ENCODE measurements at places on chromosomes 5 and 9.

GRCh38 chr9:78615372-78615771 is 318.4 kb downstream of the PSAT1 start:
- DNase-seq: no peak

- no peak for DNase-seq
These were observed 120.1 kb upstream of the MTAP start for GRCh38 chr9:21682381-21682780.

- DNase-seq: no peak
These were observed 479.0 kb downstream of the CYLC2 start for GRCh38 chr9:103474156-103474555.

DNA sequence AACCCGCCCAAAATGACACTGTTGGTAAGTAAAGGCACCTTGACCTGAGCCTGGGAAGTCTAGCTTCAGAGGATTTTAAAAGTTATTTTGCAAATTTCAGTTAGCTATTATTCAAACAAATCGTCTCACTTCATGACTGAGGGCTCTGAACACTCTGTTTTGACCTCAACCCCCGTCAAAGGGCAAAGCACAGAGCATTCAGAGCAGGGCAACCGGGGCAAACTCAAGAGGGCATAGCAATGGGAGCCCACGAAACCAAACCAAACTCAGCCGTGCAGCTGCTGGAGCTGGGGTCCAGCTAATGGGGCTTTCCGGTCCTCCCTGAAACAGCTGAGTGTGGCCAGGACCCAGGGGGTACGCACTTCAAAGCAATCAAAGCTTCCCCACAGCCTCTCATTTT is 1.6 kb downstream of the C9 start:
- no peak for DNase-seq

GRCh38 chr5:132411304-132412013 is 41.9 kb downstream of the SLC22A5 start:
- DNase-seq: no peak

GRCh38 chr5:113112435-113112834 is 135.8 kb downstream of the DCP2 start:
- DNase-seq: no peak

GRCh38 chr5:98483301-98483685 is 290.2 kb upstream of the RGMB start:
- no peak for DNase-seq

- no peak for DNase-seq
These were observed 2.3 kb upstream of the IRX2 start for GRCh38 chr5:2753452-2754420.

GRCh38 chr9:130659699-130660248 is 4.6 kb upstream of the PRDM12 start:
- no peak for DNase-seq

GRCh38 chr5:154783774-154784460 is 28.7 kb downstream of the LARP1 start:
- no peak for DNase-seq

Data from activated T-helper 1 cell treated with anti-CD3 and anti-CD28 coated beads, Interleukin-2, amount 50 U/mL, for 16 hours (primary cell).